CD4-positive, alpha-beta T cell treated with Interferon alpha-2 for 1 hour (primary cell): ENCODE measurements at places on chromosomes 6 and 20.

DNA sequence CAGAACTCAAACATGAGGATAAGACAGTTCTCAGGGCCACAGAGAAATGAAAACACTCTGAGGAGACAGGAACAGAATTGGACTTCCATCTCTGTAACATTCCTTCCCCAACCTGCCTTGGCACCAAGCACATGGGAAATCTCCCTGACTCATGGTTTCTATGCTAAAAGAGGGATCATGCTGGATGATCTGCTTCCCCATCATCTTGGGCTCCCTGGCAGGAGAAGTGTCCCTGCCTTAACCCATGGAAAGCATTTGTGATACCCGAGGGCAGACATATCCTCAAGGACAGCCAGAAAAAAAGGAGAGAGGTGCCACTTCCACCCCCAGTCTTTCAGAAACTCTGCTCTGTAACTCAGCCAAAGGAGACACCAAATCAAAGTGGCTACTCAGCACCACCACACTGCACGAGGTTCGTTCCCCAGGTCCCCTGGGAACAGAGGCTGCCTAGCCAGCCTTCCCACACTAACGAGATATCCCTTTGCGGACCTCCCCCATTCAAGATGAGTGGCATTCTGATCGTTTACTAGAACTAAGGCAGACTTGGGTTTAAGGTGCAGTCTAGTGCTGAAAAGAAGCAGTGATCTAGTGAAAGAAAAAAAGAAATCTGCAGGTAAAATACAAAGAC, 34.8 kb downstream of the BLOC1S5 start:
- no peak for DNase-seq

GRCh38 chr6:135434991-135435390, 62.5 kb downstream of the AHI1 start:
- no peak for DNase-seq

DNA sequence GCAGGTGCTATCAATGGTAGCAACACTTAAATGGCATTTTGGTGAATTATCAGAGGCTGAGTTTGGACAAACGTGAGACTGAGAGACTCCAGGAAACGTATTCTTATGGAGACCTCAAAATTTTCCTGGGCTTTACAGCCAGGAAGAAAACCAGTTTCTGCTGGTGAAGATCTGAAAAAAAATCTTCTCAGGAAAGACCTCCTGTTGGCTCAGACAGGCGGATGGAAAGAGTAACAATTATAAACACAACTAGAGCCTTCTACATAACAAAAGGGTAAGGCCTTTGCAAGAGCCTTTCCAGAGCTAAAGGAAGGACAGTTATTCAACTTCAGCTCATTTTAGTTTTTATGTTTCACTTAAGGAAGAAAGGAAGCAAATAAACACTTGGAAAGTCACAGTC, 274.4 kb downstream of the THBS2 start:
- no peak for DNase-seq

DNA sequence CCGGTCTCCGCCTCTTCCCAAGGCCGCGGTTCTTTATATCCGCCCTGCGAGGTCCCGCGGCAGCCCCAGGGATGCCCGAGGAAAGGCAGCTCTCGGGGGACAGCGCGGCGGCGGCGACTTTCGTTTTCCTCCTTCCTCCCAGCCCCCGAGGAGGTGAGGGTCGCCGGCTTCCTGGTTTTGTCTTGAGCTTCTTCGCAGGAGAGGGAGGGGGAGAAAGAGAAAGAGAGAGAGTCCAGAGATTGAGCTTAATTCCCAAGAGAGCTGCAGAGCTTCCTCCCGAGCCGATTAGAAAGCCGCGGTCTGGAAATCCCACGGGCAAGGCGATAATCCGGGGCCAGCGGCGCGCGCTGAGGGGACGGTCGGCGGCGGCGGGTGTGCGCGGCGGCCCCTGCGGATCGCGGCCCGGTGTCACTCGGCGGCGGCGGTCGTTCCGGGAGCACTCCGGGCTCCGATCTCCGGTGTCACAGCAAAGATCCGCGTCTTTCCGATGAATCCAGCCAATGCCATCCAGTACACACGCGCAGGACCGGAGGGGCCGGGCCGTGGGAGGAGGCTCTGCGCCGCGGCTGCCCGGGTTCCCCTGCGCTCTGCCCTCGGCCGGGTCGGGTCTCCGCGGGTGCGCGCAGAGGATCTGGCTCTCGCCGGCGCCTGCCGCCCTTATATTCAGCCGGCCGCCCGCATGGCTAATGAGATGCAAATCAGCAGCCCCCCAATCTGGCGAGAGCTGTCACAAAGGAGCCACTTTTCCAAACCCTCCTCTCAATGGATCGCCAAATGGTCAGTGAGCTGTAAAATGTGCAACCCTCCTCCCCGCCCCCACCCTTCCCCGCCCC, at the start of gene DLL1:
Gene DLL1 (minus strand): TSS at position 783 of the 833 bp plus-strand sequence. CDS start 939 bp downstream, outside the sequence.
- DNase-seq, result peak; percentile 28

- peak; percentile 24 for DNase-seq
Measured at GRCh38 chr6:121305957-121306607, 28.2 kb downstream of the TBC1D32 start.

DNA sequence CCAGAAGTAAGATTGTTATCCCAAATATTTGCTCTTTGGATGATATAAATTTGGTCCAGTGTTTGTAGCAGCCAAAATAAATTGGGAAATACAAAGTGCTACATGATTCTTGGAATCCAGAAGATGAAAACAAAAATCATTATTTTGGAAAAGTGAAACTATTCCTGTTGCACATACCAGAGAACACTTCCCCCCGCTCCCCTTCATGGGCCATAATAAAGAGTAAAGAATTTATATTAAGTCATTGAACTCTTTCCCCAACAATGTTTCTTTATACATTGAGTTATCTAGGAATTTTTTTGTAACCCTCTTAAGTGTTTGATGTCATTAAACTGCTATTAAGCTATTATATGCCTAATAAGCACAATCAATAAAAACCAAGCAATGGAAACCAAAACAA, 490.4 kb upstream of the HS3ST5 start:
- no peak for DNase-seq

- DNase-seq, result no peak
Measured at GRCh38 chr20:45313943-45314342, 5.8 kb upstream of the MATN4 start.

DNA sequence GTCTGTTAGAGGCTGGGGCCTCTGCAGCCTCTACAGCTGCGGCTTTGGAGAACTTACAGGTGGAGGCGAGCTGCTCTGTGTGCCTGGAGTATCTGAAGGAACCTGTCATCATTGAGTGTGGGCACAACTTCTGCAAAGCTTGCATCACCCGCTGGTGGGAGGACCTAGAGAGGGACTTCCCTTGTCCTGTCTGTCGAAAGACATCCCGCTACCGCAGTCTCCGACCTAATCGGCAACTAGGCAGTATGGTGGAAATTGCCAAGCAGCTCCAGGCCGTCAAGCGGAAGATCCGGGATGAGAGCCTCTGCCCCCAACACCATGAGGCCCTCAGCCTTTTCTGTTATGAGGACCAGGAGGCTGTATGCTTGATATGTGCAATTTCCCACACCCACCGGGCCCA, 2.6 kb downstream of the TRIM39 start:
- DNase-seq, result peak; percentile 4

- no peak for DNase-seq
Measured at GRCh38 chr6:111921103-111921502, 47.9 kb upstream of the FYN start.

GRCh38 chr20:46850416-46850815, 44.2 kb upstream of the EYA2 start:
- DNase-seq, result no peak

DNA sequence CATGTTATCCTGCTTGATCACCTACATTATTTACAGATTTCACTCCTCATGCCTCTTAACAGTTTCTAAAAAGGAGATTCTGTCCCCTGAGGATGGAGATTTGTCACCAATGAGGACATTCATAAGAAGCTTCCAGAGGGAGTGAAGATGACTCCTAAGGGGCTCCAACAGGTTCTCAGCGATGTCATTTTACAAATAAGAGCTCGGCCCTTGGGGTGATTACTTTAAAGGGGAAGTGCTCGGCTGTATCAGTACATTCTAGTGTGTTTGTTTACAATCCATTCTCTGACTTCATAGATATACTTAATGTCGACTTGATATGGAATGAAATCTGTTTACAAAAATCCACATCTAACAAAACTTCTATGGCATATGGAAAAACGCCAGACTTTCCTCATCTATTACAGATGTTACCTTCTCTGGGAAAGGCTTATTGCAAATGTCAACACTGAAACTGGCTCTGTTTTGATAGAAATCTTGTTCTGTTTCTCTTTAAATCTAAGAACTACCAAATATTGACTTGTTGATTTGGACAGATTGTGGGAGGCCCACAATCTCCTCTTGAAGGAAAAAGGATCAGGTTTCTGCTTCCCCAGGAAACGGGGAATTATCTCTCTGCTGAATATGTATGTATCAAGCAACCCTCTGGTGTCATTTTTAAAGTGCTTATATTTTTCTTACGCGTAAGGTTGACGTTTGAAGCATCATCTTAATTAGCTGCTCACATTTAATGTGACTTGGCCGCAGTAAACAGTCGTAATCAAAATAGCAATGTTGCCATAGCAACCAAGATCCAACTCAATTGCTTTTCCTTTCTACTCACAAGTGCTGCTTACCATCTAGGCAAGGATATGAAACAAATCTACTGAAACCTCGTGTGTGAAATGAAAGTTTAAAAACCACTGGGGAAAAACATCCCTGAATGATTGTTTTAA, 95.7 kb downstream of the SHLD1 start:
- DNase-seq, result peak; percentile 81

- DNase-seq, result no peak
Measured at GRCh38 chr6:151063352-151063751, 176.4 kb upstream of the AKAP12 start.

DNA sequence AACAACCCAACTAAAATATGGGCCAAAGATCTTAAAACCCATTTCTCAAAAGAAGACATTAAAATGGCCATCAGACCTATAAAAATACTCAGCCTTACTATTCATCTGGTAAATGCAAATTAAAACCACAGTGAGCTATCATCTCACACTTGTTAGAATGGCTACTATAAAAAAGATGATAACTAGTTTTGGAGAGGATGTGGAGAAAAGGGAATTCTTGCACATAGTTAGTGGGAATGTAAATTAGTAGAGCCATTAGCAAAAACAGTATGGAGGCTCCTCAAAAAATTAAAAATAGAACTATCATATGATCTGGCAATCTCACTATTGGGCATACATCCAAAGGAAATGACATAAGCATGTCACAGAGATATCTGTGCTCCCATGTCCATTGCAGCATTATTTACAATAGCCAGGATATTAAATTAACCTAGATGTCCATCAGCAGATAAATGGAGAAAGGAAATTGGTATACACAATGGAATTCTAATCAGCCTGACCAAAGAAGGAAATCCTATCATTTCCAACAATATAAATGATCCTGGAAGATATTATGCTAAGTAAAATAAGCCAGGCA, 2.9 kb downstream of the SIRPB1 start:
- no peak for DNase-seq

DNA sequence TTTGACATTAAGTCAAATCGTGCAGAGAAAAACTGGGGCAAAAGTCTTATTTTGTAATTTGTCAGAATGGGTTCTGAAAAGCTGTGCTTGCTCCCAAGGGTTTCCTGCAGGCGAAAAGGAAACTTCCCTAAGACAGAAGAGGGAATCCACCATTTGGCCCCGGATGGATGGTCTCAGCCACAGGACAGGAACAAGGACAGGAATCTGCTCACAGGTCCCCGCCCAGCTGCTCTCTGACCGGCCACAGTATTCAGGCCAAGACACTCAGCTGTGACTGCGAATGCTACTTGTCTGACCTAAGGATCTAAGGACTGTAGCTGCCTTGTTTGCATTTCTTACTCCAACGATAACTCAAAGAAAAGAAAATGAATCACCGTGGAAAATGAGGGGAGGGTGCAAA, 197.0 kb downstream of the BMP7 start:
- no peak for DNase-seq

DNA sequence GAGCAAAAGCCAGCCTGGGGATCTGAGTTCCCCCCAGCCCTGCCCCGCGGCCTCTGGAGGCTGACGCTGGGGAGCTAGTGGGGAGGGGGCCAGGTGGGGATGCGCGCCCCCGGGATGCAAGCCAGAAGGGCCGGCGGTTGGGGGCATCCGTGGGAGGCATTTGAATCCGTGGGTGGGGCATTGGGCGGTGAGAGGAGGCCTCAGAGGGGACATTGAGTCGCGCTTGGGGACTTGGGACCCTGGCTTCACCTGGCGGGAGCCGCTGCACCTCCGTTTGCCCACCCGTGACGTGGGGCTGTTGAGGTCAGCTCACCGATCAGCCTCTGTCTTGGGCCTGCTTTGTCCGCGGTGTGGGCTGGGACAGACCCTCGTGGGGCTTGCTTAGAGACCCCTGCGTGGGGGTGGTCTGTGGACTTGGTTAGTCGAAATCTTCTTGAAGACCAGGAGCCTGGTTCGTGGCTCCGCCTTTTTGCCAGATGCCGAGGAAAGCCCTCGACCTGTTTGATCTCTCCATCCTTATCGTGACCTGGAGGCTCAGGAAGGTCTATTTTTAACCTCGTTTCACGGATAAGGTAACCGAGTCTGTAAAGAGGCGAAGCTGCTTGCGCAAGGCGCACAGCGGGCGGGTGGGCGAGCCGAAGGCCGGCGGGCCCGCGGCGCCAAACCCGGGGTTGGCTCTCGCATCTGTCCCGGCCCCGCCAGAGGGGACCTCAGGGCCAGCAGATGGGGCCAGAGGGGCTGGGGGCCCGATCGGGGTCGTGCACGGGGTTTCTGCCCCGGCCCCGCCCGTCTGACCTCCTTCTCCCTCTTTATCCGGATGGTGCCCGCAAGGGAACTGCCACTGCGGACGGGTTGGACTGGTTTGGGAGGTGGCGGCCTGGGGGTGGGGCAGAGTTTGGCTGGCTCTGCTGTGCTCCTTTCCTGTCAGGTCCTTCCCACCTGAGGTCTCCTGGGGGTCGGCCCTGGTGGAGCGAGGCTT, 8.3 kb downstream of the FAM110A start:
- no peak for DNase-seq

DNA sequence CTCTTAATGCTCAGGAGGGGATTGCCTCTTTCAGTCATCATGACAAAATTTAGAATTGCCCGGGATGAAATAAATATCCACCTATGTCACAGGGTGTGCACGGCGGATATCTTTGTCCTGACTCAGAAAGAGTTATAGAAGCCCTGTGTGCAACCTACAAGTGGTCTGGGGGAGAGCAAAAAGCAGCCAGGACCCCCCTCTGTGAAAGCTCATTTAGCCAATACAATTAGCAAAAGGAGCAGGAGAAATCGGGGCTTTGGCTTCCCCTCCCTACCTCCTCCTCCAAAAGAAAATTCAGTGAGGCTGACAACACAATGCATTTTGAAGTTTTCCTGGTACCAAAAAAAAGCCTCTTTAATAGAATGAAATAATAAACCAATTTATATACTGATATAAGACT, 21.8 kb downstream of the FOXA2 start:
- DNase-seq, result no peak

DNA sequence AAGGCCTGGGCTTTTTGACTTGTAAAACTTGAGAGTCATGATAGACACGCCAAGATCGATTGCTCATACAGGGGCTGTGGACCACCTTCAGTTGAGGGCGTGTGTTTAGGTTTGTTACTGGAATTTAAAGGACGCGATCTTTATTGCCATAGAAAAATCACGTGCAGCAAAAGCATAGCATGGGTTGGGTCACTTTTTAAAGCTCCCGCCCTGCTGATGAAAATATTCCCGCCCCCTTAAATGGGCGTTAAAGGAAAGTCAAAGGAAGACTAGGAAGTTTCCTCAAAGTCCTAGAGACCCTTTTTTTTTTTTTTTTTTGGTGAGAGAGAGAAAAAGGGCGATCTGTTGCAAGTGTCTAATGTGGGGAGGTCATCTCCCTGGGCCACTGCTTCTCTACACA, 23.1 kb downstream of the TFAP2A start:
- DNase-seq, result no peak
